ENCODE measurements at places on chromosomes 1 and 21.

DNA sequence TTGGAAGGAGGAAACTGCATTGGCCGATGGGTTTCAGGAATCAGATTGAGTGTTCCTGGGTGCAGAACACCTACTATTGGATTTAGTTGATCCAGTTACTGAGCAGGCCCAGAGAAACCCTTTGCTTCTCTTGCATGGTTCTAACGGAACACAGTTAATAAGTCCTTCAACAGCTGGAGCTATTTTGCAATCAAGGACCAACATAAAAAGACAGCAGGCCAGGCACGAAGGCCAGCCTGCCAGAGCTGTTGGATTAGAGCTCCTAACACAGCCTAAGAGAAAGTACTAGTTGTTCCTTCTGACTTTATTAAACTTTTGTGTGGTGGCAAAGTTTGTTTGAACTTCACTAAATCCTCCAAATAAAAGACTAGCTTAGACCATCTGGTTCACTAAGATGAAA lies 148.0 kb upstream of the LMO4 start:
- DNase-seq: no peak

GRCh38 chr1:218347723-218348627 lies 2.8 kb downstream of the TGFB2 start:
- no peak for DNase-seq

- DNase-seq: no peak
These were observed 43.2 kb upstream of the ZNF281 start for GRCh38 chr1:200452850-200453552.

GRCh38 chr1:173294843-173295242 lies 87.7 kb upstream of the TNFSF4 start:
- DNase-seq: peak; percentile 14

- DNase-seq: peak; percentile 24
These were observed 595 bp downstream of the AK2 start for GRCh38 chr1:33036051-33036525.

DNA sequence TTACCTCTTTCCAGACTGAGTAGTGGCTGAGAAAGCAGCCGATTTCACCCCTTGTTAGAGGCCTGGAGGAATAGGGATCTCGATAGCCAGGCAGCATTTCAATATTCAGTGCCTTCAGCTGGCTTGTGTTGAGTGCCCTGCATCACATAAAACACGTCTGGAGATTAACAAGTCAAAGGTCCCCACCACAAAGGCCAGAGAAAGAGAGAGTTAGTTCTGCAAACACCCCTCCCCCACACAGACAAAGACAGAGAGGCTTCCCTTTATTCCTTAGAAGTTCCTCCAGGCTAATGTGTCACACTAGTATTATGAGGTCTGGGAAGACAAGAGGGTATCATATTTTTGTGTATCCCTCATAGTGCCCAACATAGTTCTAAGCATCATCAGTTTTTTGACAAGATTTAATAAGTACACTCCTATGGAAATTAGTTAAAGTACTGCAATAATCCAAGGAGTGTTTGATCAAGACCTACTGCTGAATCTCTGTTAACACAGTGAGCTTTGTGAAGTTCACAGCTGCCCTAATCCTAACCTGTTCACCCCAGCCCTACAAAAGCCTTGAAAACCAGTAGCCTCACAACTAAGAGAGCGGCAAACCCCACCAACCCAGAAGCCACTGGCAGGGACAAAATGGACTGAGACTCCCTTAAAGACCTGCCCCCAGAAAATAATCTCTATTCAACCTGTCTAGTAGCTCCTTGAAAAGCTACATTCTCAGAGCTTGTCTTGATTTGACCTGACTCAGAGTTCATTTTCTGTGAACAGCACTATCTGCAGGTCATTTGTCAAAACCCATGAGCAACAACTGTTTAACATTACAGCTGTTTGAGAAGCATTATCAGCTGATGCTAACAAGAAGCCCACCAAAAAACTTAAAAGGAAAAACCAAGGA lies 91.9 kb downstream of the COLGALT2 start:
- DNase-seq: no peak

- DNase-seq: no peak
These were observed 27.7 kb upstream of the PLEKHM2 start for GRCh38 chr1:15656464-15656863.

DNA sequence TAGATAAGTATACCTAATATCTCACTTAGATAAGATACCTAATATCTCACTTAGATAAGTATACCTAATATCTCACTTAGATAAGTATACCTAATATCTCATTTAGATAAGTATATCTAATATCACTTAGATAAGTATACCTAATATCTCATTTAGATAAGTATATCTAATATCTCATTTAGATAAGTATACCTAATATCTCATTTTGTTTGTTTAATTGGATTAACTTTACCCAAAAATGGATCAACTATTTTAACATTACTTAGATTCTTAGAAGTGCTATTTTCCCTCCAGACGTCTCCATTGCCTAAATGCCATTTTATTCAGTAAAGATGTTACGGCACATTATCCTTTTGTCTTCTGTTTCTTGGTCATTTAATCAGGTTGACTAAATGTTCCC lies 346.4 kb downstream of the CHRM3 start:
- DNase-seq: no peak

- no peak for DNase-seq
These were observed 25.1 kb downstream of the PLCH2 start for GRCh38 chr1:2501041-2501819.

DNA sequence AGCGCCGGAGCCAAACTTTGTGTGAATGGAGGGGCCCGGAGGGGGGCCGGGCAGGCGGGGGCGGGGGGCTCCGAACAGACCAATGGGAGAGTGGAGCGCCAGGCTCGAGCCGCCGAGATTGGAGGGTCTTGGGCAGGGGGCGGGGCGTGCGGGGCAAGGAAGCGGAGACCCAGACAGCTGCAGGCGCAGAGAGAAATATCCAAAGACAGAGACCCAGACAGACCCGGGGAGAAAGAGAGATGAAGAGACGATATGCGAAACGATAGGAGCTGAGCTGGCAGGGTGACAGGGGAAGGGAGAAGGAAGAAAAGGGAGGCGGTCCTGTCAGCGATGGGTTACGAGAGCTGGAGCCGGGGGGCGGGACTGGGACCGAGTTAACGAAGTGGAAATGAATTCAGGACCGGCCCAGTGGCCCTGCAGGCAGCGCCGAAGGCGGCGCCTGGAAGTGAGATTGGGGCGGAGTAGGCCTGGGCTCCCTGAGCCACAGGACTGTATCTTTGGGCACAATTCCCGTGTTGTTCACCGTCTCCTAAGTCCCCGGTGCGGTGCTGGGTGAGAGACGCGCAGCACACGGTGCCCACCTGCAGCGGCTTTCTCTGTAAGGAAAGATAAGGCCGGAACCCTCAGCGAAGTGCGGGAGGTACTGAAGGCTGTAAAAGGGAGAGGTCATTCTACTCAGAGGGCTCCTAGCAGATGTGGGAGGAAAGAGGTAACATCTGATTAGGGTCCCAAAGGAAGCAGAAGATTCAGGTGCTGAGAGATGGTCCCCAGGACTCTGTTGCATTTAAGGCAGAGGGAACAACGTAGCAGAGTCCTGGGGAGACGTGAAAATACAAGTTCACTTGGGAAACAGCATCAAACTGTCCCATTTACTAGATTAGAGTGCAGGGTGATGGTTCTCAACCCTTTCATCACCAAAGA lies 543 bp upstream of the KCNJ10 start:
- peak; percentile 85 for DNase-seq

DNA sequence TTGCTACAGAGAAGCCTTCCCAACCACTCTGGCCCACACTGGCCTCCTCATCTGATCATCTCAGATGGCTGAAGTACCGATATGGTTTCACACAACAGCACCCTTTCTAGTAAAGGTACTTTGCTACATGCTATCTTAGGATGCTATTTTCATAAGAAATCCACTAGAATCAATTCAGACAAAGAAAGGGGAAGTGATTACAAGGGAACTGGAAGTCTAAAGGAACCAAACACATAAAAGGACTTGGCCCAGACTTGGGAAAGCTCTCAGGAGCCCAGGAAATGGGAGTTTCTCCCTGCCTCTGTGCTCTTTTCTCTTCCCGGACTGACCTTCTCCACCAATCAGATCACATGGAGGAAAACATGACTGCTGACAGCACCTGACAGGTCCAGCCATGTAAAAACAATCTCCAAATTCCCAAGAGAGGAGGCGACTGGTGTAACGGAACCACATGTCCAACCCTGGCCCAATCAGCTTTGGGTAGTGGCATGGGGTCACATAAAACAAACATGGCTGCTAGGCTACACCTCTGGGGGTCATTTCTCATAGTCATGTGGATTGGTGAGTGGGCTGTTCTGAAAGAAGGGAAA lies 12.7 kb upstream of the FOXE3 start:
- DNase-seq: no peak

- DNase-seq: no peak
These were observed 26.4 kb downstream of the CHI3L2 start for GRCh38 chr1:111253876-111254275.

DNA sequence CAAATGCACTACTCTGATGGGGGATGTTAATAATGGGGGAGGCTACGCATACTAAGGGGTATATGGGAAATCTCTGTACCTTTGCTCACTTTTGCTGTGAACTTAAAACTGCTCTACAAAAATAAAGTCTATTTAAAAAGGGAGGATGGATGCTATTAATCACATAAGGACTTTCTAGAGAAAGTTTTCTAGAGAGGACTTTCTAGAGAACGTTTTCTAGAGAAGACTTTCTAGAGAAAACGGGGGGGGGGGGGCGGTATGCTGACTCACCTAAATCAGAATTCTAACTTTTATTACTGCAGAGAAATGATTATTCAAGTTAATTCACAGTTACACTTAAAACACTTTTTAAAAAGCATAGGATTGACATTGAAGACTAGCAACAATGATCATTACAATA lies 76.2 kb downstream of the USP1 start:
- DNase-seq: no peak

DNA sequence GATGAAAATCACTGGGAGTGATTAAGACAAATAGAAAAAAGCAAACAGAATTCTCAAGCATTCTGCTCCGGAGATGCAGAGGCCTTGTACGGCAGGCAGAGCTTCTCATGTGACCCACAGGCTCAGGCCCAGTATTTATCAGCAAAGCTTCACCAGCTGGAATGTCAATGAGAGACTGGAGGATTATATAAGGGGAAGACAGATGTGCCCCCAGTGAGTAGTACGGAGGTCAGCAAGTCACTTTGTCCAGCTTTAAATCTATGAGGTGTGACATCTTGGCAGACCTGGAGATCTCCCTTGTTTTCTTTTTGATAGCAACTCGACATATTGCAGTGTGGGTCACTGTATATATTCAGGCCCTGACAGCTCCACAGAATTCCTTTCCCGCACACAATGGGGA lies 106.8 kb downstream of the HHIPL2 start:
- DNase-seq: no peak

DNA sequence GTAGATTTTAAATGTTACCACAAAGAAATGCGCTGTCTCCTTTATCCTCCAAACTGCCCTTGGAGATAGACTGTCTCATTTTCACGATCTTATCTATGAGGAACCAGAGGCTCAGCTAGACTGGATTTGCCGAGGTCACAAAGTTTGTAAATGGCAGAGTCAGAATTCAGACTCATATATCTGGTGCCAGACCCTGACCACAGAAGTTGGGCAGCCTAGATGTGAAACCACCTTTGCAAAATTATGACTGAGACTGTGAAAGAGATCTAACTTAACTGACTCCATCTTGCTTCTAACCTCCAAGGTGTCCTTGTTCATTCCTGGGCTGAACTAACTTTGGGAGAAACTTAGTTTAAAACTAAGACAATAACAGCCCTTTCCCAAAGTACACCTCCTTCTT lies 14.1 kb downstream of the CNR2 start:
- no peak for DNase-seq

GRCh38 chr21:25300632-25301031 lies 306.6 kb downstream of the MRPL39 start:
- no peak for DNase-seq

DNA sequence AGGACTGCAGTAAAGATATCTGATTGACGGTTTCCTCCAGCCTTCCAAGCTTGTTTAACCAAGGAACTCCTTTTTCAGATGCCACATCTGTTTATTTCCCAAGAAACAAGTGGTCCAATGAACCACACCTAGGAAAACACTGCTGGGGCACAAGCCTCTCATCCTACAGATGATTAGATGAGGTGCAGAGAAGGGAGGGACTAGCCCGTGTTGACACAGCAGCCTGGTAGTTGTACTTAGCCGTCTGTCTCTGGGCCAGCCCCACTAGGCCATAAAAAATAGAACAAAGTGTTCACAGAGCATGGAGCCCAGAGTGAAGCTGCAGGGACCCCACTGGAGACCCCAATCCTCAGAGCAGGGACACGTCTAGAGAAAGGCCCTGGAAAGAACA lies 32.1 kb downstream of the LRP8 start:
- DNase-seq: peak; percentile 28

DNA sequence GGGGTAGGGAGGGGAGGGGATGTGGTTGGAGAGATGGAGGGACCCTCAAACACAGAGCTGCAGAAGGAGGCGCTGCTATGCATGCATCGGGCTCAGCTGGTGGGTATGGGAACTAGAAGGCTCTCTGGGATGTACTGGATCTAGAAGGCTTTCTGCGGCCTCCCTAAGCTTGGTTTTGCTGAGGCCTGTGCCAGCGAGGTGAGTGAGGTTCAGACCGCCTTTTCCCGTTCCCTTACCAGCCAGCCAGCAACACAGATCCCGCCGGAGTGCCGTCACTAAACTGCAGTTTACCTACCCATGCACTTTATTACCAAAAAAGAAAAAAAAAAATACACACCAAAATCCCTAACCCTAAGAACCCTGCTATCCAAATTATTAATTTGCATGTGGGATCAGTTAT lies 180.2 kb downstream of the PRDM16 start:
- DNase-seq: no peak

DNA sequence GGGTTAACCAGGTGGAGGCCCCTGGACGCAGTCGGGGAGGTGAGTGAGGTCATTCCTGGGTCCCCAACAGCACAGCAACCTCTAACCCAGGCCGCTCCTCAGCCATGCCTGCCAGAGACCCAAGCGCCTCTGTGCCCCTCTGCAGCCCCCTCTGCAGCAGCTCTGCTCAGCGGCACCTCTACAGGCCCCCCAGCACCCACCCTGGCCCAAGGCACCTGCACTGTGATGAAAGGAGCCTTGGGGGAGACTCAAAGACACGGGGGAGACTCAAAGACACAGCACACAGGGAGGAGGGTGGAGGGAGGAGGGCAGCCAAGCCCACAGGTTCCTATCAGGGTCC lies 19.5 kb downstream of the WDR4 start:
- DNase-seq: no peak

DNA sequence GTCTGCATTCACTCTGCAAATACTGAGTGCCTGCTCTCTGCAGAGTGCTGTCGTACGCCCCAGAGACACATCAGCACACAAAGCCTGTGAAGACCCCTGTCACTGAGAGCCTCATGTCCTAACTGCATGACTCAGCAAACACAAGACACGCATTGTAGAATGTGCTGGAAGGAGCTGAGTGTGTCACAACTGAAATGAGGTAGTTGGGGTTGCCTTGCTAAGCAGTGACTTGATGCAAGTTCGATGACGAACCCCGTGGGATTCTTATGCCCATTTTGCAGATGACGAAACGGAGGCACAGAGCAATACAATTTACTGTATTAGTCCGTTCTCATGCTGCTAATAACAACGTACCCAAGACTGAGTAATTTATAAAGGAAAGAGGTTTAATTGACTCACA lies 65.1 kb downstream of the RIPK4 start:
- DNase-seq: no peak
